K562 (cell line): ENCODE measurements at places on chromosomes 16 and 17.

- DNase-seq, result no peak
Measured at GRCh38 chr17:78038748-78039288, 80.3 kb downstream of the TNRC6C start.

- no peak for DNase-seq
Measured at GRCh38 chr16:78866521-78866920, 734.0 kb downstream of the MAF start.

DNA sequence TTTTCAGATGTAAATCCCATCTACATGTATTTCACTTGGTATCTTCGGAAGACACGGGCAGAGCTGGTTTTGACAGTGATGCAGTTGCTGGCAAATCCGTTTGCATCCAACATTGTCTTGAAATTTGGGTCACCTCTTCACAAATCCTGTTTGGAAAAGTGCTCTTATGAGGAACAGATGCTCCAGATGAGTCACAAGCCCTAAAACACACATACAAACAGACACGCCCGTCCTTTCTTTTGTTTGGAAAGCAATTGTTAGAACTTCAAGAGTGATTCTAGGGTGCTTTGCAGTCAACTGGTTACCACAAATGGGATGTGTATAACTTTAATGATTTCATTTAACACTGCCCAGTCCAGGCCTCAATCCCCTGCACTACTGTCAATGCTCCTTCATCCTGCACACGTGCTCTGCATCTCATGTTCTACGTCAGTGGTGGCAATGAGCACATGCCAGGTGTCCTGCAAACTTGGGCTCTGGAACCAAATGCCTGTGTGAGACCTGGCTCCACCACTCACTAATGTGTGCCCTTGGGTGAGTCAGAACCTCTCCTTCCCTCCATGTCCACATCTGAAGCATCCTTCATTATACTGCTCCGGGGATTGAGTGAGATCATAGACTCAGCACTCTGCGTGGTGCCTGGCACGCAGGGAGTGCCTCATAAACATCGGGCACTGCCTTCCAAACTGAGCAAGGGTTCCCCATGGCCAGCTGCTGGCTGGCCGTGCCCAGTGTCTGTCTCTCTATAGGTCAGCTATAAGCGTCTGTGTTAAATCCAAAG is 19.3 kb upstream of the FOXF1 start:
- DNase-seq, result no peak

DNA sequence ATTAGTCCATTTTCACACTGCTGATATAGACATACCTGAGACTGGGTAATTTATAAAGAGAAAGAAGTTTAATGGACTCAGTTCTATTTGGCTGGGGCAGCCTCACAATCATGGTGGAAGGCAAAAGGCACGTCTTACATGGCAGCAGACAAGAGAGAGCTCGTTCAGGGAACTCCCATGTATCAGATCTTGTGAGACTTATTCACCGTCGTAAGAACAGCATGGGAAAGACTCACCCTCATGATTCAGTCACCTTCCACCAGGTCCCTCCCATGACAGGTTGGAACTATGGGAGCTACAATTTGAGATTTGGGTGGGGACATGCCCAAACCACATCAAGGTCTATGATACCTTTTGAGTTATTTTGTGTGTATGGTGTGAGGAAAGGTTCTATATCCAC is 66.9 kb downstream of the METRNL start:
- no peak for DNase-seq

DNA sequence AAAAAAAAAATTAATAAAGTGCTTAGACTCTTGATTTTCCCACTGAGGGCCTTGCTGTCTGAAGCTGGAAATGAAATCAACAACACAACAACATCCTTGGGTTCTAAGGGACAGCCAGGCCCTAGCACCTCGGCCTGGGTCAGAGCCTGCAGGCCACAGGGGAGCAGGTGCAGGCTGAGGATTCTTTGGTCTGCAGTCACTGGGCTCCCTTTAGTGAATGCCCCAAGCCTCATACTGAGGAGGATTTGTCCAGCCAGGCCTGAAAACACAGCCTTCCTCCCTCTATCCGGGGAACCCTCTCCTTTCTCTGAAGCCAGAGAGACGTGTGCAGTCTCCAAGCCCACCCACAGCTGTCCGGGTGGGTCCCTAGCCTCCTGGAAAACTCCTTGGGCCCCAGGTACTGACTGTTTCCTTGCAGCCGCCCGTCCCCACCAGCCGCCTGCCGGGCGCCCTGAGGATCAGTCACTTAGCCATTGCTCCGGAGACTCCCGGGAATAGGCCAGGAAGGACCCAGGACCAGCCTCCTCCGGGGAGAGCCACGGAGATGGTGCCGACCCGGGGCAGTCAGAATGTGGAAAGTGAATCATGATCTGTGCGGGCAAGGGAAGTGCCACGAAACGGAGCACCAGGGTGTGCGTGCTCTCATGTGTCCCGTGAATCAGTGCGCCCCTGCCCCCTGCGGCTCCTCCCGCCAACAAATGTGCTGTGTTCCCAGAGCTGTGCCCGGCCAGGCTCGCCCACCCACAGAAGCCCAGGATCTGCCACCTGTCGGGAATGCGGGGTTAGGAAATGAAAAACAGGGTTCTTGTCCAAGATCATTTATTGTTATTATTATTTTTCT is 91.0 kb downstream of the RTN4RL1 start:
- DNase-seq, result no peak

DNA sequence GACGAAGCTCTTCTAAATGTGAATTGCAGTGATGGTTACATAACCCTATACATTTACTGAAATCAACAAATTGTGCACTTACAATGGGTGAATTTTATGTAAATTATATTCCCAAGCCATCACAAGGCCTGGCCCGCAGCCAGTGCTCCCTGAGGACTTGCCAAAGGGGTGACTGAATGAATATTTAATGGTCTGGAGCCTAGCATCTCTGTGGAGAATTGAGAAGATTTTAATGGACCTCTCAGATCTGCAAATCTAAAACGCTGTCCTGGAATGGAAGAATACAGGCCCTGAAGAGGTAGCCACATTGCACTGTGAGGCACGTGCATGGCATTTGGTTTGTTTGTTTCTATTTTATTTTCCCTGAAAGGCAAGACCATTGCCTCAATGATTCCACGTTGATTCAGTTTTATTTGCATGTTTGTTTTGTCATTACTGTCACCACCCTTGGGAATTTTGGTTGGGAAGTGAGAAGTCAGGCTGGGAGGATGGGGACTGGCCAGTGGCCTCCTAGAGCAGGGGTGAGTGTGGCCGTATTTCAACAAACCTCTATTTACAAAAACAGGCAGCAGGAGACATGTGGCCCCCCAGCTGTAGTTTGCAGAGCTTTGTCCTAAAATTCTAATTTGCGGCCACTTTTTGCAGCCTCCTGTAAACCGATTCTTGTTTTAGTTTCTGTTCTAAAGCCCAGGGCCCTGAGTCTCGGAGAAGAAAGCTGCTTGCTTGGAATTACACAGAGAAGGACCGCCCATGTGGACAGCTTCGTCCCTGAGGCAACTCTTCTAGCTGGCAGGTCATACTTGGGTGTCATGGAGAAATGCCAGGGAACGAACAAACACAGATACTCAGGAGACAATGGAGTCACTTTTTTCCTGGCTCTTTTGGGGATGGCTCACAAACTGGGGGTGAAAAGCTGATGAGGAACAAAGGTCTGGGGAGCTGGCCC is 40.5 kb upstream of the GCSH start:
- no peak for DNase-seq

- no peak for DNase-seq
Measured at GRCh38 chr17:60168654-60169053, 18.9 kb downstream of the CA4 start.
